ENCODE measurements at places on chromosomes 2 and 18.

DNA sequence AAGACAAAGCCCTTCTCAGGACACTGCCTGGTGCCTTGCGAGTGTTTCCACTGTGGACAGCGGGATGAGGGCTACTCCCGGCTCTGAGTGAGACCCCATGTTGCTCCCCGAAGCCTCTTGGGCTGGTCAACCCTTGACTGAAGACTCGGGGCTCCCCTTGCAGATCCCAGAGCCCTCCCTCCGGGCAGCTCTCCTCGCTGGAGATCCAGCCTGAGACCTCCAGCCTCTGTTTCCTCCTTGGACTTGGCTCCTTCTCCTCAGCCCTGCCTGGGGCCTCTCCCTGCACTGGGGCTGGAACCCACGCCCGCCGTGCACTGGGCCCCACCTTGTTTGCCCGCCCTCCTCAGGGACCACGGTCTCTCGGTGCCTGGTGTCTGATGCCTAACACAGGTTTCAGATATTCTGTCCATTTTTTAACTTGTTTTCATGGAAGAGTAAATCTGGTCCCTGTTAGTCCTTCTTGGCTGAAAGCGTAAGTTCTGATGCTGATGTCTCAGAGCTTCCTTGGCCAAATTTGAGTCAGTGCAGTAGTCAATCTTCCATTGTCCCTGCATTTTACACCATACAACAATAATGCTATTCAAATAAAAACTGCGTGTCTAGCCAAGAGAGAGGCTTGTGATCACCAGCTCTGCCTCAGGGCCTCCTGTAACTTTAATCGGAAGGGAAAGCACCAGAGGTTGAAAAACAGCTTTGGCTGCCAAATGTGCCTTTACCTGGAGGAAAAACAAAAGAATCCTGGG lies 139.3 kb upstream of the CTDP1 start:
- DNase-seq = no peak

GRCh38 chr2:694906-695510 lies 17.8 kb upstream of the TMEM18 start:
- DNase-seq = no peak

DNA sequence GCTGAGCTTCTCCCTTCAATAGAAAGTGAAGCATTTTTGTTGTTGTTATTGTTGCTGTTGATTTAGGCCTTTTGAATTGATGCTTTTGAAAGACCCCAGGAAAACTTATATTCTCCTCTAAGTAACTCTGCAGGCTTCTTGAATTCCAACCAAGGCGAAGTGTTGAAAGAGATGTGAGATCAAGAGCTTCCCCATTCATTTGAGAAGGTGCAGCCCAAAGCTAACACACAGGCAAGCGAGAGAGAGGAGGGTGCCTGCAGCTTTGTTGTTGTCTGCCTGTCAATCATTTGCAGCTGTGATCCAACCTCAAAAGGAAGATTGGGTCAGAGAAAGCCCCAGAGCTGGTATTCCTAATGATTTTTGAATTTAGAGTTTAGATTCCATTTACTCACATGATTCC lies 963.6 kb upstream of the CNTNAP5 start:
- DNase-seq = no peak

DNA sequence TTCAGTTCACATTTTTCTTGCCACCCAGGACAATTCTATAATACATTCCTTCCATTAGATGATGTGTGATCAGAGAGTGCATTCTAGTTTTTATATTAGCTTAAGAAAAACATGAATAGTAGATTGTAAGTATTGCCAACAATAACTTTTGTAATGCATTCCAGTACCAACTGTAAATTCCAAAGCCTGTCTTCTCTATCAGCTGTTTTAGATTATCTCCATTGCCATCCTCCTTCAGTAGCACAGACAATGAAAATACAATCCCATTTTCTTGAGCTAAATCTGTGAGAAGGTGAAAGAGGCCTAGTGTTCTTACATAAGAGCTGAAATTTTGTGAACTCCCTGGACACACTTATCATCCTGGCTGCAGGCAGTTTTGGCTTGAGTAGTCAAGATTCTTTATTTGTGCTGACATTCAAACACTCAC lies 103.9 kb downstream of the CCBE1 start:
- no peak for DNase-seq

GRCh38 chr2:102080451-102081242 lies 61.9 kb upstream of the IL1R1 start:
- DNase-seq = no peak

DNA sequence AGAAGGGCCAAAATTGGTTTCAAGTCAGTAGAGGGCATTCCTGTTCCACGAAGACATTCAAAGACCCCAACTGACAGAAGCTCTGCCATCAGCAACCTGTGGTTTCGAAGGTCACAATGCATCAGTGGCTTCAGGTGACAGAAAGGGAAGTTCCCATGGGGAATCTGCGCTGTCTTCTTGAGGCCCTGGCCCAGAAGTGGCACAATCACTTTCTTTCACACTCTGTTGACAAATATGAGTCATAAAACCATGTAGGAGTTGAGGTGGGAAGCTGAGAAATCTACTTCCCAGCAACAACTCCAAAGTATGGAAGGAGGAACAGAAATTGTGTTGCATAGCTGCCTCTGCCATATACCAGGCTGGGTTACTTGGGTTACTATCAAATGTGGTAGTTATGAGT lies 621.1 kb upstream of the FANCL start:
- DNase-seq = peak; percentile 71

DNA sequence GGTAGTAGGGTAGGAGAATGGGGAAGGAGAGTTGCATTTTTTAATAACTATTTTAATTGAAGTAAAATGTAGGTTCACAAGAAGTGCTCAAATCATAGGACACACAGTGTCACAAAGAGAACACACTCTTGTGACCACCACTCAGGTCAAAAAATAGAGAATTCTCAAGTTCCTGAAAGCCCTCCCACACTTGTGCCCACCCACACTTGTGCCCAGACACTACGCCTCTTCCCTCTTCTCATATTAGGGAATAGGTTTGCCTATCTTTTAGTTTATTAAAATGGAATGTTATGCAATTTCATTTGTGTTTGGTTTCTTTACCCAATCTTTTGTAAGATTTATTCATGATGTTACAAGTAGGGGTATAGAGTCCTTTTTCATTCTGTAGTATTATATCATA lies 67.2 kb downstream of the UGGT1 start:
- peak; percentile 79 for DNase-seq

- DNase-seq = peak; percentile 23
Measured at GRCh38 chr2:102424754-102425153, 1.8 kb downstream of the IL18RAP start.

DNA sequence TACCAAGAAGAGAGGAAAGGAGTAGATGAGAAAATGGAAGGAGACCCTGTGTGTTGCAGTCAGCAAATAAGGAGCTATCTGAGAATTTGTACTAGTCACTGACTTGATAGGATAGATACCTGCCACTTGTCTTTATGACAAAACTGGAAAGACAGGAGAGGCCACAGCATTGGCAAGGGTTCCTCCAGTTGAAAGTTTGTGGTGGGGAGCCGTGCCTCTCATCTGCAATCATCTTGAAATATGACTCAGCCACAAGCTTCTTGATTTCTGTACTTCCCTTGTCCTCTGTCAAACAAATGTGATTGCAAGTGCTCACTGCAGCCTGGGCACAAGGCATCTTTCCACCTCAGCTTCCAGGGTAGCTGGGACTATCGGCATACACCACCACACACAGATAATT lies 99.1 kb downstream of the GREB1L start:
- DNase-seq = no peak

GRCh38 chr2:172082105-172082943 lies 3.0 kb upstream of the DLX1 start:
- no peak for DNase-seq

- DNase-seq = no peak
Measured at GRCh38 chr2:209805351-209805750, 33.7 kb downstream of the UNC80 start.

DNA sequence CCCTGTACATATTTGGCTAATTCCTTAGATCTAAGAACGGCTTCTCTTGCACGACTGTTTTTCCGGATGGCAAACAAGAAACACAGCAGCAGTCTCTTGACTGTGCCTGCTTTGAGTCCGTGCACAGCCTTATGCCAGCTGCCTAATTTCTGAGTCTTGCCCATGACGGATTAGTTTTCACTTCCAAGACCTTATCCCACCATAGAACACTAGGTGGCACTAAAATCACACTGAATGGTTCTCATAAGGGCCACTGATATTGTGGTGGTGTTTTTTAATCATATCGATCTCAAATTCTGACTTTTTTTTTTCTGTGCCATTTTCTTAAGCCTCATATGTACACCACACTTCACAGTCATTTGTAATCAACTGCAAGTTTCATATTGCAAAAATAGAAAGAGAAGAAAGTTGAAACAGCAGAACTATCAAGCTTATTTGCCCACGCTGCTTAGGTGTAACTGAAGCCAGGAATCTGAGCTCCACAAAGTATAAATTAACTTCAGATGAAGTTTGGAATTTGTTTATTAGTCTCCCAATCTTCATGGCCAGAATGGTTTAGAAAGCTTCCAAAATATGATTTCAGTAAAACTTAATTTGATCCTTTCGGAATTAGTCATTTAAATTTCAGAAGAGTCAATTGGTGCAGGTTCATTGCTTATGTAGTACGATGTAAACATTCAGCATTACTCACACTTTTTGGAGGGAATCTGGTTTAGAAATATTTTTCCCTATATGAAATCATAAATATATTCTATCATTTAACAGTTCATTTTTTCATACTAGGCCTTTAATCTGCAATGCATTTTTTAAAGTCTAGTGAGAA lies 45.5 kb upstream of the SCN7A start:
- peak; percentile 66 for DNase-seq

GRCh38 chr2:48050711-48051110 lies 144.4 kb upstream of the FBXO11 start:
- DNase-seq = peak; percentile 14

DNA sequence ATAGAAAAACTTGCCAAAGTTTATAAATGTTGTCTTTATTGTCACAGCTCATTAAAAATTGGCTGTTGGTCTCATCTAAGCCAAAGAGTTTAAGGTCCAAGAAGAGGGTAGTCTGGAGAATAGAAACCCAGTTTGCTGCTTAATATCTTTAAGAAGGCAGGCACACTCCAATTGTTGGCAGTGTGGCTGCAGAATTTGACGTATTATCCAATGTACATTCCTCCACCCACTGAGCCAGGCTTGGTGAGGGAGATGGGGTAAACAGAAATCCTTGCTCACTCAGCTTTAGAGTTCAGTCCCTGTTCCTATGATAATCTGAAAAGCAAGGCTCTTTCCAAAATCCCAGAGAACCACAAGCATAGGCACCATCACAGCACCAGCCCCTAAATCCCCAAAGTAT lies 10.7 kb upstream of the ADD2 start:
- no peak for DNase-seq

GRCh38 chr2:190158798-190159434 lies 96.4 kb upstream of the MSTN start:
- DNase-seq = no peak

DNA sequence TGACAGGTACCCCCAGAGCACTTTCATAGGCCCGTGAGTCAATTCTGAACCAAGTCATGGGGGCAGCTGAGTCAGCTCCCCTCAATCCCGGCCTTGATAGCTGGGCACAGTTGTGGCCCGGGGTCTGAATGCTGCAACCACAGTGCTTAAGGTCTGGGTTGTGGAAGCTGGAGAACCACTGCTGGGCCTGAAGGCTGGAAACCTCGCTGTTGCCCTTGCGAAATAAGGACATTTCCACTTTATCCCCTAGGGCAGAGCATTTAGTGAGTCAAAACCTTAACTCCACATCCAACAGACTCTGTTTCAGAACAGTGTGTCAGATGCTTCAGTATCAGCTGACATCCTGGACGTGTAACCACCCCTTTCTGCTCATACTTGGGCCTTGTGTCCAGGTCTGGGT lies 58.6 kb downstream of the SP110 start:
- peak; percentile 44 for DNase-seq

- peak; percentile 60 for DNase-seq
Measured at GRCh38 chr2:63580651-63581297, 7.5 kb downstream of the WDPCP start.

DNA sequence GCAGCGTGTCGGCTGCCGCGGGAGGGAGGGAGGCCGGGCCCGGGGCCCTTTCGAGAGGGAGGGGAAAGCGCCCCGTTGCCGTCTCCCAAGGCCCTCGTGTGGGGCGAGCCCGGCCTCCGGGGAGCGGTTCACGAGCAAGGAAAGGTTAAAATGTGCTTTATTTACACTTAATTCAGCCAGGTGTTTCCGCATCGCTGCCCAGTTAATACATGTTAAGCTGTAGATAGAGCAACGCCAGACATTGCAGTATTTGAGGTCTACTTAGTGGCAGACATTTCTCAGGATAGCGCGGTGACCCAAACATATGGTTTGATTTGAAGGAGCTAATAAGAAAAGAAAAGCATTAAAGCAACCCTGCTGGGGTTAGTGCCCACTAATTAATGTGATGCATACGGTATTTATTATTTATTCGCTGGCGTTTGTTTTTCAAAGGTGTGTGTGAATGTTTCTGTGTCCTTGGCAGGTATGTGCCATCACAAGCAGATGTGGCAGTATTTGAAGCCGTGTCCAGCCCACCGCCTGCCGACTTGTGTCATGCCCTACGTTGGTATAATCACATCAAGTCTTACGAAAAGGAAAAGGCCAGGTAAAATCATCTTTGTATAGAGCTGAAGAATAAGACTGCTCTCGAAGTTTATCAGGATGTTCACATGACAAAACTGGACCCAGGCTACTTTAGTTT lies 571 bp downstream of the EEF1B2 start:
- DNase-seq = no peak

GRCh38 chr2:111145103-111145760 lies 24.5 kb downstream of the BCL2L11 start:
- no peak for DNase-seq

DNA sequence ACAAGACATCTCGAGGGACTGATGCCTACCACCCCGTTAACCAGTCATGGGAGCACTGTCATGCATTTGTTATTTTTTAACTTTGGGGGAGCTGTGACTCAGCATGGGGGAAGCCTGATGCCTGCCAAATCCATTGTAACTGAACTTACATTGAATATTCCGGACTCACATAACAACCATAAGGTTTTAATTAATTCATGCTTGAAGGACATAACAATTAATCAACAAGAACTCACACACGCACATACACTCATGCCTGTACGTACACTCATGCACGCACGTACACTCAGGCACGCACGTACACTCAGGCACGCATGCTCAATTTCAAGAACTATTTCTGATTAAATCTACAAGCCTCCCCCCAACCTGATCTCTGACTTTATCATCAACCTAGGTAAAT lies 1639.1 kb downstream of the SUCLG1 start:
- no peak for DNase-seq

DNA sequence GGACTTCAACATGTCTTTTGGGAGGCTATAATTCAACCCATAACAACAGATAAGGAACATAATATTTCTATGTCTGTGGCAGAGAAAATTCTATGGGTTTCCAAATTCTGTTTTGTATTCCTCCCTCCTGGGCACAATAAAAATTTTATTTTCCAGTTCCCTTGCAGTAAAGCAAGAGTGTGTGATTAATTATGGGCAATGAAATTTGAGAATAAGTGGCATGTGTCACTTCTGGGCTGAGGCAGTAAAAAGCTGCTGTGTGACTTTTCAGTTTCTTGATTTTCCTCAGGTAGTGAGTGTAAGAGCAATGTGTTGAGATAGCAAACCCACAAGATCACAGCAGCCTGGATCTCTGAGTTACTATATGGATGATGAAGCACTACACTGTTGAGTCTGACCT lies 216.4 kb downstream of the MEIS1 start:
- no peak for DNase-seq

All from suppressor macrophage (primary cell).